ENCODE measurements at places on chromosomes 4 and X.
A peak's percentile ranks its signal among the peaks of the same experiment; 100 is the strongest.

DNA sequence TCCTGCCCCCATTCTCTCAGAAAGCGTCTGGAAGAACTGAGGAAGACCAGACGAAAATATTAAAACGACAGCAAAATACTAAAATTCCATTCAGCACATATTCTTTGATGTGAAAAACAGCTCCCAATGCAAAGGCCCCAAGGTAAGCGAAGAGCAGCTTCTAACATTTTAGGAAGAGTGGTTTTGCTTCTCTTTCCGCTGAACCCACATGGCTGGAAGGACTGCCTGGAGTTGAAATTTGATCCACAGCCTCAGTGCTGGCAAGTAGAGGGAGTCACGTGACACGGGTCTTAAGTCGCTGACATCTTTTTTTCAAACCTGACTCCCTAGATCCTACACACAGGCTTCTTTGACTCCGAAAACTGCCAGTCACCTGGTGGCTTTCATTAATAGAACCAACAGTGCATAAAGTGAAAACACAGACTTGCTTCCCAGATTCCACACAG is at the start of gene FAM13A:
FAM13A (minus strand) TSS at position 233 of the 446 bp plus-strand sequence; CDS start at position 12, 221 bp downstream.
- peak; percentile 98 for DNase-seq

GRCh38 chr4:56513517-56513916 is 7.9 kb downstream of the ARL9 start:
- DNase-seq = no peak

DNA sequence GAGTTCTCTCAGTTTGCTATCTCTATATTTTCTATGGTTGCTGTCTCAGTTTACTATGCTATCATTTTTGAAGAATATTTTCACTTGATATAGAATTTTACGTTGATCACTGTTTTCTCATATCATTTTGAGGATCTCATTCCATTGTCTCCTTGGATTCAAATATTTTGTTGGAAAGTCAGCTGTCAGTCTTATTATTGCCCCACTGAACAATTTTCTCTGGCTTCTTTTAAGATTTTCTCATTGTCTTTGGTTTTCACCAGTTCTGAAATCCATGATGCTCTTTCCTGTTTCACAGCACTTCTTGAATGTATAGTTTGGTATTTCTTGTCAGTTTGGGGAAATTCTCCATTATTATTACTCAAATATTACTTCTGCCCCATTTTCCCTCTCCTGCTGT is 81.1 kb downstream of the ENPP6 start:
- no peak for DNase-seq

- no peak for DNase-seq
These were observed 333.2 kb upstream of the FGF13 start for GRCh38 chrX:139044680-139045079.

- peak; percentile 0 for DNase-seq
These were observed 26.5 kb upstream of the SPANXN4 start for GRCh38 chrX:142999199-142999701.

DNA sequence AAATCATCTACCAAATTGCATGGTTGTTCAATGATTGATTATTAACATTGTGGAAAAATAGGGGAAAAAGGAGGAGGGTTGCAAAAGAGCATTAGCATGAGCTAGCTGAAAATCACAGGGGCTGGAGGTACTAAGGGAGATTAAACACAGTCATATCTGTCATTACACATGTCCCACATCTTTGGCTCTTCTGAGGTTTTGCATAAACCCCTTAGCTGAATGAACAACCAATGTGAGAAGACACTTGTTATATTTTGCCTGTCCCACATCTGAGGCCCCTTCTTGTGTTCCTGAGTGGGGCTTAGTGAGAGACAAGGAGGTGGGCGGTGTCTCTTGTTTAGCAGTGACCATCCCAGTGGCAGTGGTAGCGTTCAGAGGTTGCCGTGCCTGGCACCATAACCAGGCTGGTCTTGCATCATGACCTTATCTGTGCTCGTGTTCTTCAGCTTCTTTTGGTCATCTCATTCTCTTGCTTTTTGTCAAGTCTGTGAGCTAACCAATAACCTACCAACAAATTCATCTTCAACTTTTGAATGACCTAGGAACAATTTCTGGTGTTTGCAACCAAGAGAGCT is 95.6 kb downstream of the MID1IP1 start:
- no peak for DNase-seq

DNA sequence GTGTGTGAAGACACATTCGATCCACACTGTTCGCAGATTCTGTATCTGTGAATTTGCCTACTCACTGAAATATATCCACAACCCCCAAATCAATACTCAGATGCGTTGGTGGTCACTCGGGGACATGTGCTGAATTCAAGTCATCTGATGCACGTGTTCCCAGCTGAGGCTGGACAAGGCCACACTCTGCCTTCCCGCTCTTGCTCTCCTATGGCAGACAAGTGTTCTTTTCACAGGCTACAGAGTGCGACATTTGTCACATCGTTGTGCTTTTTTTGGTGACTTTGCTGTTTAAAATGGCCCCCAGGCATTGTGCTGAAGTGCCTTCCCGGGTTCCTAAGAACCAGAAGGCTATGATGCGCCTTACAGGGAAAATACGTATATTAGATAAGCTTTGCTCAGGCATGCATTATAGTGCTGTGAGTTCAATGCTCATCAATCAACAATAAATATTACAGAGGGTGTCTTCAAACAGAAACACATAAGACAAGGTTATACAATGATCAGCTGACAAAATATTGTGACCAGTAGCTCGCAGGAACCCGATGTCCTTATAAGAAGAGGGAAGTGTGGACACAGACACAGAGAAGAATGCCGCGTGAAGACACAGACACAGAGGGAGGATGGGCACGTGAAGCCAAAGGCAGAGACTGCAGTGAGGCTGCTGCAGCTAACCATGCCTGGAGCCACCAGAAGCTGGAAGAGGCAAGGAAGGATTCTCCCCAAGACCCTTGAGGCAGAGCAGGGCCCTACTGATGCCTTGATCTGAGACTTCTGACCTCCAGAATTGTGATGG is 42.0 kb downstream of the IRF2 start:
- DNase-seq = no peak

GRCh38 chrX:31376408-31377022 is 304.7 kb upstream of the FTHL17 start:
- no peak for DNase-seq

DNA sequence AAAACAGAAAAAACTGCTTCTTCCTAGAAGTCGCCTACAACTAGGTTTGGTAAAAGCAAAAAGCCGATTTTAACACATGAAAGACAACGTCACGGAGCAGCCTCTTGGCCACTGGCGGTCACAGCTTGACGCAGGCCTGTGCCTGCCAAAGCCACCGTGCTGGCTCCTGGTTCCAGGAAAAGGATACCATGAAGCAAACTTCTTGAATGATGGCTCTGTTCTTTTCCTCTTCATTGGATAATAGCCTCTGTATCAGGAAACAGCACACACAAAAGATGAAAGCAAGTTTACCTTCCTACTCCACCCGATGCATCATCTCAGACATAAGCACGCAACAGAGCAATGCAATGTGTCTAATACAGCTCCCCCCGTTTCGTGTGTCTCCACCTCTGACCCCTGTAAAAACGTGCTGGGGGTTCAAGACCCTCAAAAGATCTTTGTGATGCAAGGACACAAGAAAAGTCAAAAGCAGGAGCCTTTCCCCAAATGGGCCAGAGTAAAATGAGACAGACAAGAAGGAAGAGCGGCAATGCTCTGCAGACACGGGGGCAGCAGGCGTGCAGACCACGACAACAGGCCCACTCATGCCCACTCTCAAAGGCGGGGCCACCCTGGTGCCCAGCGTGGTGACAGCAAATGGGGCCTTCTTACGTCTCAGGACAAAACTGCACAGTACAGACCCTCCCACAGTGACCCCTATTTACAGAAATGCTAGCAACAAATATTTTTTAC is 19.4 kb downstream of the GAK start:
- no peak for DNase-seq

DNA sequence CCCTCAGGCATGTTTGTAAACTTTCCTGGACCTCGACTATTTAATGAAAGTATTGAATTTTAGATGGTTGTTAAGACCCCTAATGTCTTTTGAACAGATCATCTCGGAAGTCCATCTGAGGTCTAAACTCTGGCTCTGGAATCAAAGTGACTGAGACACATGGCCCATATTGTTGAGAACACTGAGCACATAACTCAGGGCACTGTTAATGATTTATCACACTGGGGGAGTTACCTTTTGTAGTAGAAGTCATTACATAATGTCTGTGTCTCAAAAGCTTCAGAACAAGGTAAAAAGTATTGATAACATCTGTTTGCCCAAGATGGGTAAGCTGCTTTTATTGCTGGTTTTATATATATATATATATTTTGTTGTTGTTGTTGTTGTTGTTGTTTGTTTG is 103.4 kb upstream of the HS3ST1 start:
- no peak for DNase-seq

DNA sequence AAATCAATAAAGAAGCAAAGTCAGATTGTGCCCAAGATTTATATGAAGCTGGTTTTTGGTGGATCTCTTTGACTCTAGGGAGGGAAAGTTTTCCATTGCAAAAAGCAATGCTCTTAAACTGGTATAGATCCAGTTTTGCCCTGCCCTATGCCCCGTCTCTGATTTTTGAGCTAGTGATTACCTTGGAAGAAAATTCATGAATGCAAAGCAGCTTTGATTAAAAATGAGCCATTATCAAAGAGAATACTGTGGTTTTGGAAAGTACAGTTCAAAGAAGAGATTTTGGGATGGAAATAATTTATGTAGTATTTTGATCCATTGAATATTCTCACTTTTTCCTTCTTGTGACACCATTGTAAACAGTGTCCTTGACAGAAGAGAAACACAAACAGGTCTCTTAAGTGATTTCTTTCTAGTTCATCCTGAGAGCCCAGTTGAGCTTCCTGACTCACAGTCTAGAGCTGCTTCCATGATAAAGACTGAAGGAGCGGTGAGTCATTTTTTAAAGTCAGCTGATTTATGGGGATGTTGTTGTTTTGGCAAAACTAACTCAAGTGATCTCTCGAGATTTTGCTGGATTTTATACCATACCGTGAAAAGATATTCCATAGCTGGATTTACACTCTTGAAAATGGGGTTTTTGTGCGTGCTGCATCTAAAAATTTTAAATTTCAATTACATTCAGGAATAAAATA is 76.7 kb downstream of the AFF1 start:
- DNase-seq = peak; percentile 97

GRCh38 chr4:73446336-73446938 is 10.4 kb downstream of the AFP start:
- peak; percentile 66 for DNase-seq

All from iris pigment epithelial cell (primary cell).